Uterine smooth muscle cell (primary cell): ENCODE measurements at places on chromosomes 7 and 10. TPM values are rescaled to one million over a fixed set of nuclear protein-coding genes. Genes with fewer than 3 reads are reported as not detected.

Gene ANKRD22
- 0.12 TPM in 1 of 2 replicates, not detected in the other for total RNA-seq

Gene AKR1C1
- 72.2 and 86.1 TPM in 2 replicates for total RNA-seq

Gene ANKRD30A
- not detected in 2 replicates for total RNA-seq

Gene MPP7
- total RNA-seq = 0.33 and 1.6 TPM in 2 replicates

Gene SPDYE2
- total RNA-seq = not detected in 2 replicates

Gene CYP26A1
- total RNA-seq = not detected in 2 replicates

Gene POT1
- total RNA-seq = 37.7 and 37.8 TPM in 2 replicates

Gene RET
- 1.9 and 3.5 TPM in 2 replicates for total RNA-seq

Gene C10orf143
- 0.44 and 0.75 TPM in 2 replicates for total RNA-seq
